ENCODE measurements at places on chromosomes 13 and 19.

DNA sequence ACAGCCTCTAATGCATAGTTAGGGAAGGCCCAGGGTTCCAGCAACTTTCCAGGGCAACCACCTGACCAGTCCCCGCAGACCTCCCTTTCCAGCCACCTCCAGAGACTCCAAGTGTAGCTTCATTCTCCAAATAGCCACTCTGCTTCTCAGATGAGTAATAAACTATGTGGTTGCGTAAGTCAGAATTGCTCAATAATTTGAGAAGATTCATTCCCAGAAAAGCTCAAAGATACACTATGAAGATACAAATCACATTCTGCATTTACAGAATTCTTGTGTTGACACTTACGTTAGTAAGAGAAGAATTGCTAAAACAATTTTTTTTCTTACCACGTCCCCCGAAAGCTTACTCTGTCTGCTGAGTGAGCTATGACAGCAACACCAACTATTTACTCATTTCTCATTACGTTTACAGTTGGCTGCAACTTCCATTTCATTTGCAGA lies 8.2 kb upstream of the LATS2 start:
- no peak for DNase-seq

DNA sequence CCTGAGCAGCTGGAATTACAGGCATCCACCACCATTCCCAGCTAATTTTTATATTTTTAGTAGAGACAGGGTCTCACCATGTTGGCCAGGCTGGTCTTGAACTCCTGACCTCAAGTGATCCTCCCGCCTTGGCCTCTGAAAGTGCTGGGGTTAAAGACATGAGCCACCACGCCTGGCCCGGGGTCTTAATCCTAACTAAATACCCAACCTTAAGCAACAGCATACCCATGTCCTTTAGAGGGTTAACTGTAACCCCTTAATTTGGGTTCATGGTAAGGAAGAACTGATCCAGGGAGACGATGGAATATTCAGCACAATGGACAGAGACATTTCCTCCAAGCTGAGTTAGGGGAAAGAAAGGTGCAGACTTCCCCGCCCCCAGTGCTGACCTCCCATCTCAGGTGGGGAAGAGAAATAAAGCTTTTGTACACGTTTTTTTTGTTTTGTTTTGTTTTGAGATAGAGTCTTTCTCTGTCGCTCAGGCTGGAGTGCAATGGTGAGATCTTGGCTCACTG lies 8.7 kb upstream of the GALP start:
- DNase-seq: no peak

GRCh38 chr13:78198821-78199220 lies 280.2 kb upstream of the EDNRB start:
- no peak for DNase-seq

DNA sequence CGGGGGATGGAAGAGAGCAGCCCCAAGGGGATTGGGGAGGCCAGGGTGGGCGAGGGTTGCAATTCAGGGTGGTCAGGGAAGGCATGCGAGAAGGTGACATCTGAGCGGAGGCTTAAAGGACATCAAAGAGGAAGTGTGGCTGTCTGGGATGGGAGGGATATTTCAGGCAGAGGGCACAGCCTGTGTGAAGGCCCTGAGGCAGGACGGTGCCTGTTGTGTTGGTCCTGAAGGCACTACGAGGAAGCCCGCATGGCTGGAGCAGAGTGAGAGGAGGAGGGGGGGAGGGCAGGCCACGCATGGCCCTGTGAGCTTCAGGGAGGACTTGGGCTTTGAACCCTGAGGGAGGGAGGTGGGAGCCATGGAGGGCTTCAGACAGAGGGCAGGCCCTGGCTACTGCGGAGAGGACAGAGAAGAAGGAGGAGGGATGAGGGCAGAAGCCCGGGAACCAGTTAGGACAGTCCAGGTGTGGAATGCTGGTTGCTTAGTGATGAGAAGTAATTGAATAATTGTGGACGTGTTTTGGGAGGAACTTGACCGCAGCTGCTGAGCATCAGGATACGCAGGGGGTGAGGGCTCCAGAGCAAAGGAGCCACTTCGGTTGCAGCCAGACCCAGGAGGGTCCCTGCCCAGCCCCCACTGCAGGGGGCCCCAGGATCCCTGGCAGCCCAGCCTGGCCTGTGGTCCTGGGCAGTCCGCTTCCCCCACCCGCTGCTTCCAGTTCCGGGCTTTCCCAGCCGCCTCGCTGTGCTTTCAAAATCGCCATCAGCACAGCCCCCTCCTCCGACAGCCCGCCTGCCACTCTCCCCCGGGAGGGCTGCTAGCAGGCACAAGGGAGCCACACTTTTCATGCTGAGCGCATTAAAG lies 6.2 kb downstream of the TLE6 start:
- no peak for DNase-seq
